Hepatic stellate cell (primary cell): ENCODE measurements at places on chromosomes 4 and X.

- no peak for DNase-seq
Measured at GRCh38 chr4:11625211-11625610, 196.5 kb upstream of the HS3ST1 start.

DNA sequence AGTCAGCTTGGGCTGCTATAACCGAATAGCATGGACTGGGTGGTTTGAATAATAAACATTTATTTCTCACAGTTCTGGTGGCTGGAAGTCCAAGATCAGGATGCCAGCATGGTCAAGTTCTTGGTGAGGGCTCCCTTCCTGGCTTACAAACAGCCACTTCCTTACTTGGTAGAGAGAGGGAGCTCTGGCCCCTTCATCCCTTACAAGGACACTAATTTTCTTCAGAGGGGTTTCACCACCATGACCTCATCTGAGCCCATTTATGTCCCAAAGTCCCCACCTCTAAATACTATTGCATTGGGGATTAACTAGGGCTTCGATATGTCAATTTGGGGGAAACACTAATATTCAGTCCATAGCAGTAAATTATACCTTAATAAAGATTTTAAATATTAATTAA lies 61.8 kb downstream of the CLNK start:
- no peak for DNase-seq

GRCh38 chr4:84924434-84924833 lies 42.1 kb downstream of the WDFY3 start:
- no peak for DNase-seq

DNA sequence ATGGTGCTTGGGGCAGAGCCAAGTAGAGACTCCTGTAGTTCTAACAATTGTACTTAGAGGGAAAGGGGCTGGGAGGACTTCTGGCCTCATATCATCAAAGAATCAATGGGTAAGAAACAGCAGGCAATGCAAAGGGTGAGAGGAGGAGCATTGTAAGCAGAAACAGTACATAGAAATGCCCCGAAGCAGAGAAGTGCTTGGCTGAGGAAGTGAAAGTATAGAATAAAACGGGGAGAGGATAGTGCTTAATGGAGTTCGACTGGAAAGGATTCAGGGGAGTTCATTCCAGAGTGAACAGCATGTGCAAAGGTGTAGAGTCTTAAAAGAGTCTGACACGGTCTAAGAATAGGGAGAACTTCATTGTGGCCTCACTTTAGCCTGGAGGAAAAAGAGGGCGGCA lies 103.0 kb downstream of the SYNPO2 start:
- DNase-seq: no peak

GRCh38 chr4:8472689-8473197 lies 32.2 kb downstream of the TRMT44 start:
- peak; percentile 97 for DNase-seq

DNA sequence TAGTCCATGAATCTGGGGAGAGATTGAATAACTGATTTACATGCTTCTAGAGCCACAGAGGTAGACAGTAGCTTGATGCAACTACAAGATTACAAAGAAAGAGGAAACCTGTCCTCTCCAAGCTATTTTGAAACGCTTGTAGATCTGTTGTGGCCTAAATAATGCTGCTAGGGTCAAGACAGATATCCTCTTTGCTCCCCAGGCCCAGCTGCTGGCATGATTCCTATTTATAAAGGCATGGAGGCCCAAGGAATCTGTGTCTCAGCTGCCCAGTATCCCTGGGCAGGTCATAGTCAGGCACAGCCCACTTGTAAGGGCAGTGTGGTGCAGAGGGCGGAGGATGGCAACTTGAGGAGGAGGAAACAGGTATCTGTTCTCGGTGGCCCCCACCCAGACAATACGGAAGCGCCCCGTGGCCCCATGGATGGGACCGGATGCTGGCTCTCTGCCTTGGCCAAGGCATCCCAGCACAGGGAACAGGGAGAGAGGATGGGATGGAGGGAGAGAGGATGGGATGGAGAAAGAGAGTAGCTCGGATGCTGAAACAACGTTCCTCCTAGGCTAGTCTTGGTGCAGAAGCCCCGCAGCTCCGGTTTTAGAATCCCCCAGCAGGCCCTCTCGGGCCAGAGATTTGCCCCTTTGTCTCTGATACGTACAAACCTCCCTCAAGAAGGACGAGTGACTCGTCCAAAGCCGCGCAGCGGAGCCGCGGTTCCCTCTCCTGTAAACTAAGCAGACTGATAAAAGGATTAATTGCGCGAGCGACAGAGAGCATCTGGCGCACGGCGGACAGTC lies 767 bp upstream of the SMIM20 start:
- DNase-seq: peak; percentile 19

DNA sequence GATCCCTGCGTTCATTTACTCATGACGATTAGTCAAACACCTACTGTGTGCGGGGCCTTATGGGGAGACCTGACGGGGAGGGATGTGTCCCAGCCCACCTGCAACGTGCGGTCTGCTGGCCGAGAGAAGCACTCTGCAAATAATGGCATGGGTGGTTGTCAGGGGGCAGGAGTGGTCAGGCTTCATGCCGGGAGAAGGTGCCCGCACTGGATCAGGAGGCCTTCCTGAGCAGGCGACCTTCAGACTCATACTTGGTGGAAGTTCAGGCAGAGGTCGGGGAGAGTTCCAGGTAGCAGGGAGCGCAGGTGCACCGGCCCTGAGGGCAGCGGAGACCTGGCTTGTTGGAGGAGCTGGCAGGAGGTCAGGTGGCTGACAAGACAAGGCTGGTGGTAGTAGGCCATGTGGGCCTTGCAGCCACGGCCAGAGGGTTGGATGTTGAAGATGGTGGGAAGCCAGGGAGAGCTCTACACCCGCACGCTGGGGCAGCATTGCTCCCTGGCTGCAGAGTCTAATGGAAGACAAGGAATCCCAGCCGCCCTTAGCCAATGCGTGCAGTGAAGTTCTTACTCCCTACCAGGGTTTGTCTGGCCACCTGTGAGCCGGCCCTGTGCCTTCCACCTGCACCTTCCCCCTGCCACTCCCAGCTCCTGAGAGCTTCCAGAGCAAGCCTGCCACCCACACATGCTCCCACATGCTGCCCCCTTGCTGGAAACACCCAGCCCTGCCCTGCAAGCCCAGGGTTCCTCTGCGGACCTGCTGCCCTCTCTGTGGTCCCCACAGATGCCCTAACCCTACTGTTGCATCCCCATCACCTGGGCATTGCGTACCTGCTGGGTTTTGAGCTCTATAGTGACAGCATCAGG lies 97.3 kb downstream of the PSAPL1 start:
- no peak for DNase-seq

- no peak for DNase-seq
Measured at GRCh38 chr4:105126311-105127169, 20.1 kb upstream of the TET2 start.

DNA sequence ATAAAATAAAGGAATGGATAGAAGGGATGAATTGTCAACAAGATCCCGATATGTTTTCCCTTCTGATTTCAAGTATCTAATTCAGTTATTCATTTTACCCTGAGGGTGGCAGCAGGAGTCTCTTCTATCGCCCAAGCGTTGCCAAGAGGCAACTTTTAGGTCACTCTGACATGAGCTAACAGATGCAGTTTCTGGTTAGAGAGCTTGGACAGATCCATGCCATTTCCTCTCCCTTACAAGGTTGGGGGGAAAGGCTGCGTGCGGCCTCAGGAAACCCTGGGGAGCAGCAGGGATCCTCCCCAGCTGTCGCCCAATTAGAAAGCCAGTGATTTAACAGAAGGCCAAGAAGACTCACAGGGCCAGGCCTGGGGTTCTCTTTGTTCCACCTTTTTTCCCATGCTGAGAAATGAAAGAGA lies 35.3 kb upstream of the WAS start:
- peak; percentile 35 for DNase-seq

DNA sequence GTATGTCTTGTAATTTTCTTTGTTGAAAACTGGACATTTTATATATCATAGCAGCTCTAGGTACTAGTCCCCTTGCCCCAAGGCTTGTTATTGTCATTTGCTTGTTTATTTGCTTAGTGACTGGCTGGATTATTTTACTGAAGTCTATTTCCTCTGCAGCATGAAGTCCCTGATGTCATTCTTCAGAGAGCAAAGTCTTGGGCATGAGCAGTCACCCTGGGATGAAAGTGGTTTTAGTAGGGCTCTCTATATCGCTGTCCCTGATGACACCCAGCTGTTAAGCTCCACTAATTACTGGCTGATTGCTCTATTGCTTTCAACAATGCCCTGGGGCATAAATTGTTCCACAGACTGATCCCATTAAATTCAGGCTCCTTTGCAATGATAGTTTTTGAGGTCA lies 113.5 kb upstream of the USP9X start:
- DNase-seq: no peak

DNA sequence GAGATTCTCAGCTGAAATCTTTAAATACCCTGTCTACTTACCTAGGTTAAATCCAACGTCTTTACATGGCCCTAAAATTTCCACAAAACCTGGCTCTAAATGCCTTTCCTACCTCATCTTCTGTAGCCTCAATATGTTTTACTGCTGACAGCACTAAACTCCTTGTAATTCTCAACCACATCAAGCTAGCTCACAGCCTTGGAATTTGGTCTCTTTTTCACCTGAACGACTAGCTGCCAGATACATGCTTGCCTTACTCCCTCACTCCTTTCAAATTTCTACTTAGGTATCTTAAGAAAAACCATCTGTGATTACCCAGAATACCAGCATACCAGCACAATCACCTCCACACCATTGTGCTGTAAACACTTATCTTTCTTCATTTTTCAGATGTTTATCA lies 635.6 kb upstream of the PCDH10 start:
- DNase-seq: no peak

DNA sequence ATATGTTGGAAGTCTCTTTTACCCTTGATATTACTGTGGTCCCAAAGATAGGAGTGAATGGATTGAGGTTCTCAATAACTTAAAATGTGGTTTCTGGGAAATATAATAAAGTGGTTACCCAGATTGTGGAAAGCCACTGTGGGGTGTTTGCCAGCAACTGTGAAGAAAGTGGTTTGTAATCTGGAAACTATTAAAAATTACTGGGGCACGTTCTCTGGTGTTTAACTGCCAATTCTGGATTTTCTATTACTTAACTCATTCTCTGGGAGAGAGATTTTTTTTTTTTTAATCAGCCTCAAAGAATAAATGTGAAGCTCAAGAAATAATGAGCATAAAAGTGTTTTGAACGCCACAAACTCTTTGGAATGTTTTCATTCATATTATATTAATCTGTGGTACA lies 4.9 kb upstream of the CXCL6 start:
- DNase-seq: no peak

DNA sequence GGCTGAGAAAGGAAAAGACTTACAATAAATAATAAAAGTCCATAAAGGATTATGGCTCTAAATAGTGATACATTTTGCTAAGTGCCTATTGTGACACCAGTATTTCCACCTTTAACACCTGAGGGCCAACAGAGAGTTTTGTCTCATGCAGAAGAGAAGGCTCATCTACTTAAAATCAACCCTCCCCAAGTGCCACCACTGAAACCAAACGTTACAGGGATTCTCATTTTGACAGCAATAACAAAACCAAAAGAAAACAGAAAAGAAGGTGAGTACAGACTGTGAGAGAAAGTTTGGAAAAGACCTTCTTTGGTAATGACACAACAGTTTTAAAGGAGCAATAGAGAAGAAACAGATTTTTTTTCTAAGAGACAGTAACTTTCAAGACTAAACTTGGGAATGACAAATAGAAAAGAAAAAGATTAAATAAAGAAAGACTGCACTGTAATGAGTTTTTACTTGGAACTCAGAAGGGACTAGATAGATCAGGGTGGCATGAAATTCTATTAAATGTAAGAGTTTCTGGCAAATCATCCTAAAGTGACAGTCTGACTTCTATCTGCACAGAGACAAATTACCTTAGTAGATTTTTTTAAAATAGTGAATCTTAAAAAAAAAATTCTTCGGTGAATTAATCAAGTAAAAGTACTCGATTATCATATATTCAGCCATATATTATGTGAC lies 109.7 kb downstream of the ZNF827 start:
- no peak for DNase-seq

- no peak for DNase-seq
Measured at GRCh38 chr4:66955784-66956183, 589.5 kb downstream of the CENPC start.

- DNase-seq: no peak
Measured at GRCh38 chr4:1293991-1294390, 4.3 kb downstream of the MAEA start.

- no peak for DNase-seq
Measured at GRCh38 chrX:41167888-41168287, 82.6 kb downstream of the USP9X start.

DNA sequence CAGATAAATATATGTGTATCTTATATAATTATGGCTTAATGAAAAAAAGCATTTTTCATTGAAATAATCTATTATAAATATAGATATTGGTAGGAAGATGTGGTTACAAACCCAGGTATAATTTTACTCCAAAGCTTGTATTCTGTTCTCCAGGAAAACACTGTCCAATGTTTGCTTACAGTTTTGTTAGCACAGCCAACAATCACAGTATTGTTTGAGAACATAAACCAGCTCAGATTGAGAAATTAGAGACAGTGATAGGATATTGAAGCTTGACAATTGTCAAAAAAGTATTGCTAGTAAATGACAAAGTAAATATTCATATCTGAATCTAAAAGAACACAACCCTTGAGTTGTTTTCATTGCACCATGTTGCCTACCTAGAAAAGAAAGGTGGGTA lies 228.8 kb downstream of the ADGRL3 start:
- DNase-seq: no peak

DNA sequence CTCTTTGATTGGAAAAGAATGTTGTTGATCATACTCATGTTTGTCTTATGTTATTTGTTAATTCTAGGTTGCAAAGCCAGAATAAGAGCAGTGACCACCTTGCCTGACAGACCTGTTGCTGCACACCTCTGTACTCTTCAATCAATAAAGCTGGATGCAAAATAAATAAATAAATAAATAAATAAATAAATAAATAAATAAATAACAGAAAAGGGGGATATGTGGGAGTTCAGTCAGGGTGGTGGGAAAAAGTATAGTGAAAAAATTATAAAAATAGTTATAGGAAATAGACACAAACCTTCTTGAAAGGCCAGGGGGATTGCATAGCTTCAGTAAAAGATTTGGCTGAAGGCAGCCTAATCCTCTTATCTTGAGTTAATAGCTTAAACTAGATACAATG lies 51.3 kb downstream of the TENT5D start:
- DNase-seq: no peak
